ENCODE measurements at places on chromosomes 12 and 14.

DNA sequence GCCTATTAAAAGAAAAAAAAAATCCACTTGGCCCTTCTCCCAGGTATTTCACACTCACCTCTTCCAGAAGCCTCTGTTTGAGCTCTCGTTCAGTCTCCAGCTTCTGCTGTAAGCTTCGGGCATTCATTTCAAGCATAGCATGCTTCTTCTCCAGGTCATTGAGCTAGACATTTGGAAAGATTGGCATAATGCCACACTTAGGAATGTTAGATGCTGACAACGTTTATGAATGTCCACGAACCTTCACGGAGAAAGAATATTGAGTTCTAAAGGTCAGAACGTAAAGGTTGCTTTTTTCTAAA, 60.5 kb downstream of the PRKAB1 start:
- no peak for DNase-seq

DNA sequence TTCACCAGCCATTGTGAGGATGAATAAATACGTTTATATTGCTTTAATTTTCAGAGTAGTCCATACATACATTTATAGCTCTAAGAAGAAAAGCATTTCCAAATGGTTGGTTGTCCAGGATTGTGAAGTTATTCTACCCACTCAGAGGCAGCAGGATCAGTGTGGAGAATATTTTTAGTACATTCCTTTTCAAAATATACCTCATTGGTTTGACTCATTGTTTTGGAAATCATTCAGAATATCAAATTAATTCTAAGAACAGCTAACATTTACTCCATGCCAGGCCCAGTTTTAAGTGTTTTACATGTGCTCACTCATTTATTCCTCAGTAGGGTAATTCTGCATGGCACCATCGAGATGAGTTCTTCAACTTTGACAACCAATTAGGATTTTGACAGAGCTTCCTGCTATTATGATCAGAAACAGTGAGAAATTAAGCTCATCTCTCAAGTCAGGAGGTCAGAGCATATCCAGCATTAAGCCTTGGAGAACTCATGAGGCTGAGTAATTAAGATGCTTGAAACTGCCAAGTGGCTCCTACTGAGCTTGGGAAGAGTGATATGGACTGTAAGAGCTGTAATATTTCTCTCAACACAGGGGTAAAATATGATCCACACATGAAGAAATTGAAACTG, 153.3 kb upstream of the CLEC14A start:
- DNase-seq = no peak

DNA sequence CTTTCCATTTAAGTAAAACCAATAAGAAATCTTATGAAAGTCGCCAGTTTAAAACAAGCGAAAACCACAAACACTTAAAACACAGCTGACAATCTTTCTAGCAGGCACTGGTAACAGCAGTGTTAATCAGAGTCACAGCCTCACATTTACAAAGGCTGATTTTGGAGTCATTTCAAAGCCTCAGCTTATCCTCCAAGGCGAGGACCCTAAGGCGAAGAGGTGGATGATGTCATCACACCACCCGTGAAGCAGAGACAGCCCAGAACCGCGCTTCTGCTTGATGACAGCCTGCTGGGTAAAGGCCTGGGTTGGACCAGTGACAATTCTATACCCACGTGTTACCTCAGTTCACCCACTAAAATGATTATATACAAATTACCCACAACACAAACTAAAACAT, 10.1 kb downstream of the GOLGA3 start:
- DNase-seq = no peak

DNA sequence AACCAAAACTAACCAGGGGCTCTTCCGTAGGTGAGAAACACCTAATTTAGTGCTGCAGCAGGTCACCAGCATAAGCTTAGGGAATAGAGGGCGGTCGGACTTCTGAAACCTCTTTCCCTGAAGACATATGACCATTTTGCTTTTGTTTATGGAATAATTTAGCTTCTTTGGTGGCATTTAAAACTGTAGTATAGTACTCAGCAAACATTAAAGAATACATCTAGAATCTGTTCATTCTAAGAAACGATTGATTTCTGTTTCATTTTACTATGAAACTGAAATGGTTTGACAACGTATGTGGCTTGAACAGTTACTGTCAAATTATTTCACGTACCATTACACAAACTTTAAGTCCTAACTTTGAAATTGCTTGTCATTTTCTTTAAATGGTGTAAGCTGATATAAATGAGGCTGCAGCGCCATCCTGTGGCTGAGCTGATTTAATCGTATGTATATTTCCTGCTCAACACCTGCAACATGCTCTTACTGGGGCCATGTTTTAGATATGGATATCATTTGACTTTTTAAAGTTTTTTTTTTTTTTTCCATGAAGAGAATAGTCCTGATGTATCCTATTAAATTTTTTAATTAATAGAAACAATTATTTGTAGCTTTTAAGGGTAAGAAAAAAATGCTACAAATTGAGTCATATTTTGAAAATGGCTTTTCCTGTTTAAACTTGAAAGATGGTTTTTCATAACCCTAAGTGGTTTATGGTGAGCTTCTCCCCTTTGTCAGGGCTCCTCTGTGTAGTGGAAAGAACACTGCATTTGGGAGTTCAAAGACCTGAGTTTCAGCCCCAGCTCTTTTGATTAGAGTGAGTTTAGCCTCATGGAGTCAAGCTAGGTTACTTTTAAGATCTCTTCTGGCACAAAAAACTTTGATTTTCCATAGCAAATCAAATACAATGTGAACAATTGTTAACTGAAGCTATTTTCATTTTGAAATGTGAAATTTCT, 27.4 kb downstream of the CFAP54 start:
- DNase-seq = peak; percentile 74

- no peak for DNase-seq
These were observed 1282.1 kb downstream of the TMEM121 start for GRCh38 chr14:106808458-106808857.

- DNase-seq = no peak
These were observed 874 bp upstream of the RNU6-8 start for GRCh38 chr14:32203928-32204357.

DNA sequence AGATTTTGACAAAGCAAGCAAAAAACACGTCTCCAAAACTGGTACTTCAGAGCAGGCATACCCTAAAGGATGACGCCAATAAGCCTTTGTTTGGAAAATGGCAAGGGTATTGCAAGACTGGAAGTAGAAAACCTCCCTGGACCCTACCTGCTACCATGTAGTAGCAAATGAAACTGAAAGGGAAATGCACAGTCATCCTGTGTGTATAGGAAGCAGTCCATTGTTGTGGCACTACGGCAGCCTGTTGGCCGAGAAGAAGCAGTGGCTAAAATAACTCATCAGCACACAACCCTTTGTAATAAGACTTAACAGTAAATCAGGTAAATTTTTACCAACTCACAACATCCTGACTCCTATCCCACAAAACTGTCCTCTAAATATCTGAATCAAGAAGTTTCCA, 386.4 kb downstream of the RGS6 start:
- DNase-seq = no peak

GRCh38 chr14:21090194-21090939, 8.1 kb downstream of the ZNF219 start:
- no peak for DNase-seq

DNA sequence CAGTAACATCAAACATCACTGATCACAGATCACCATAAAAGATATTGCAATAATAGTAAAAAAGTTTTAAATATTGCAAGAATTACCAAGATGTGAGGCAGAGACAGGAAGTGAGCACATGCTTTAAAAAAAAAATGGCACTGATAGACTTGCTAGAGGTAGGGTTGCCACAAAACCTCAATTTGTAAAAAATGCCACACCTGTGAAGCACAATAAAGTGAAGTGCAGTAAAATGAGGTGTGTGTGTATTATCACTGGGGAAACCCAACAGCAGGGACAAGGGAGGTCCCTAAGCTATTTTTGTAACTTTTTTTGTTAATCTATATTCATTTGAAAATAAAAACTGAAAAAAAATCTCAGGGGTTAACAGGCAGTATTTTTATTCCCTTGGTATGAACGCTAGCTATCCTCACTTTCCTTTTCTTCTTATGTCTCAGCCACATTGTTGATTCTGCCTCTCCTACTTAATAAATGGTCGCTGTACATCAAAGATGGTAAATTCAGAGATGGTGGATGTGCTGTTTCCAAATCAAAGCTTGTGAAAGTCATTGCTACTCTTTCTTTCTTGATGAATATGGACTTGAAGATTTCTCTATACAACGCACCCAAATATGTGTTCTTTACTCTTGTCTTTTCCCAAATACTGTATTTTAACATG, 14.0 kb upstream of the KLRD1 start:
- DNase-seq = no peak
